Bladder microvascular endothelial cell (primary cell): ENCODE measurements at places on chromosomes 7 and 10. TPM values are rescaled to one million over a fixed set of nuclear protein-coding genes. Genes with fewer than 3 reads are reported as not detected.

The HOXA11 gene
- total RNA-seq: 0.31 and 0.49 TPM in 2 replicates

The FGL2 gene
- 0.16 and 0.38 TPM in 2 replicates for total RNA-seq

The FAM149B1 gene
- 22.5 and 42.9 TPM in 2 replicates for total RNA-seq

The DKK1 gene
- 10.2 and 21.4 TPM in 2 replicates for total RNA-seq

The SLC39A12 gene
- not detected in 2 replicates for total RNA-seq

The SDK1 gene
- total RNA-seq: under 0.01 and 0.94 TPM in 2 replicates

The STEAP1B gene
- total RNA-seq: 11.4 and 25.3 TPM in 2 replicates

The SLC25A28 gene
- 11.8 and 17.1 TPM in 2 replicates for total RNA-seq

The CABCOCO1 gene
- total RNA-seq: under 0.01 and 0.06 TPM in 2 replicates

The TMEM236 gene
- total RNA-seq: 0.32 and 2.1 TPM in 2 replicates

The LANCL2 gene
- 11.8 and 19.8 TPM in 2 replicates for total RNA-seq

The NEURL1 gene
- total RNA-seq: under 0.01 and 0.06 TPM in 2 replicates
